NT2/D1 (cell line): ENCODE measurements at places on chromosomes 6 and 20.

- DNase-seq = peak; percentile 33
Measured at GRCh38 chr6:85015396-85015990, 251.1 kb upstream of the TBX18 start.

DNA sequence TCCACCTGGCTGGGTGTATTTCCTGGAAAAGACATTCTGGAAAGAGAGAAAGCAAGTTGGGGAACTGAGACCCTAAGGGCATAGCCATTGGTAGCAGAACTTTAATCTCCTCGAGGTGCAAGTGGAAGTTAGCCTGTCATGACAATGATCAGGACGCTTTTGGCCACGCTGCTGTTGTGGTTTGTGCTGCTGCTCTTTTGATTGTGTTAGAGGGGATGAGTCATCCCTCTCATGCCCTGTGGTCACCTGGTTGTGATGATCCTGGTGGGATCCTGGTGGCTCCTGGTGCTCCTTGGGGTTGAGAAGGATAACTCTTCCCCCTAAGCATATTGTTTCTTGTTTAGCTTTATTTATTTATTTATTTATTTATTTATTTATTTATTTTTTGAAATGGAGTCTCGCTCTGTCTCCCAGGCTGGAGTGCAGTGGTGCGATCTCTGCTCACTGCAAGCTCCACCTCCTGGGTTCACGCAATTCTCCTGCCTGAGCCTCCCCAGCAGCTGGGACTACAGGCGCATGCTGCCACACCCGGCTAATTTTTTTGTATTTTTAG lies 350.3 kb downstream of the KIF16B start:
- DNase-seq = no peak

GRCh38 chr20:51528263-51529027 lies 14.1 kb downstream of the NFATC2 start:
- DNase-seq = no peak

DNA sequence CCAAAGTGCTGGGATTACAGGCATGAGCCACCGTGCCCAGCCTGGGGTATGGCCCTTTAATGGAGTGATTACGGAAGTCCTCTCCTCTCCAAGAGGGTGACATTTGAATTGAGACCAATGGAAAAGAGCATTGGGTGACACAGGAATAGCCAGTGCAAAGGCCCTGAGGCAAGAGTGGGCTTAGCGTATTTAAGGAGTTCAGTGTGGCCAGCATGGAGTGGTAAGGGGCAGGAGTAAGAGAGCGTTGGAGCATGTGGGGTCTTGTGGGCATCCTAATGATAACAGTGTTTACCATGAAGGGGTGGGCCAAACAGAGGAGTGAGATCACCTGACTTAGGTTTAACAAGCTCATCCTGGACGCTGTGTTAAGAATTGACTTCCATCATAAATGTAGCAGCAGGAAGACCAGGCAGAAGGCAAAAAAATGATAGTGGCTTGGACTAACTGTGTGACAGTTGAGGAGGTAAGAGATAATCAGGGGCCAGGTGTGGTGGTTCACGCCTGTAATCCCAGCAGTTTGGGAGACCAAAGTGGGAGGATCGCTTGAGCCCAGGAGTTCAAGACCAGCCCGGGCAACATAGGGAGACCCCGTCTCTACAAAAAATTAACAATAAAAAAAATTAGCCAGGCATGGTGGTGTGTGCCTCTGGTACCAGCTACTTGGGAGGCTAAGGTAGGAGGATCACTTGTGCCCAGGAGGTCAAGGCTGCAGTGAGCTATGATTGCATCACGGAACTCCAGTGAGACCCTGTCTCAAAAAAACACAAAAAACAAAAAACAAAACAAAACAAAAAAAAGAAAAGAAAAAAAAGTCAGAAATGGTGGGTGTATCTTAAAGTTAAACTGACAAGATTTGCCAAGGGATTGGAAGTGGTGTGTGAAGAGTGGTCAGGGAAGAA lies 40.7 kb downstream of the TAF8 start:
- DNase-seq = no peak

GRCh38 chr20:7938058-7938457 lies 2.2 kb downstream of the HAO1 start:
- DNase-seq = no peak

DNA sequence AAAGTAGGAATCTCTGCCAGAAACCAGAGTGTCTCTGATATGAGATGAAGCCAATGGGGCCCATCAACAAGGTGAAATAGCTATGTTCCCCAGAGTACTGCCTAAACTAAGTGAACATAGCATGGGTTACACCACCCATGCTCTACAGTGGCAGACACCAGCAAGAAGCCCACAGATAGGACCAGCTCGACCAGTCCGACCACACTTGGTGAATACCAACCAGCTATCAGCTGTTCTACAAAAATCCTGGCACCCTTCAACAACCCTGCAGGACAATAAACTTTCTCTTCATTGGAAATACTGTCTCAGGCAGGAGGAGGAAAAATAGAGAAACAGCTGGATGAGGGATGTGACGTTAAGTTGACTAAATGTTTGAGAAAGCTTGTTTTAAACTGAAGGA lies 311.4 kb downstream of the EPM2A start:
- no peak for DNase-seq

GRCh38 chr6:55963301-55963700 lies 87.9 kb upstream of the BMP5 start:
- no peak for DNase-seq

DNA sequence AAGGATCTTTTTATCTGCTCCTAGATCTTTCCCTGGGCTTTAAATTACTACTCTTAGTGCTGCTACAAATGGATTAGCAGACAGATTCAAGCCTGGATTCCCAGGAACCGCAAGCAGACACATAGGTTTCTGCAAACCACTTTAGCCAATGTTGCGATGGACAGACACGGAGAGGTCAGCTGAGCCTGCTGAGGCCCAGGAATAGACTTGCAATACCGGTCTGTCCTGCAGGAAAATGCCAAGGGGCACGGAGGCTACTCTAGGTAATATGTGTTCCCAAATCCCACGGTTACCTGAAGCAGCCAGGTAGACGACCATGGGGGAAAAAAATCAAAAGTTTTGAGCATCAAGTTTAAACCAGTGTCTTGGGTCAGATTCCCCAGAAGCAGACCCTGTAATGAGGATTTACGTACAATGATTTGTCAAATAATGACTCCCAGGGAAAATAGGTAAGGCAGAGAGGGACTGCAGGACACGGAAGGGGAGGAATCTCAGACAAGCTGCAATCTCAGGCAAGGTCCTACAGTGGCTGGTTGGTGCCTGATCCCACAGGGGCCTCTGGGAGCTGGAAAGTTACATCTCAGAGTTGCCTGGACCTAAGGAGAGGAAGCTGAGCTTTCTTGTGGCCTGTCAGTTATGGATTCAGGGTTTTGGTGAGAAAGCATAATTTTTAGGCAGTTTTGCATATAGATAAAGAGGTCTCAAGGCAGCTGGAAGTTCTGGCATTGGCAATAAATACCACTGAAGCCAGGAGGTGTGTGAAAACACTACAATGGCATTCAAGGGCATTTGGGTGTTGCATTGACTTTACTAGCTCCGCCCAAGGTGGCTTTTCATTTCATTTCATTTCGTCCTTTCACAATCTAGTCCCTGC lies 12.5 kb downstream of the OTOR start:
- no peak for DNase-seq

- DNase-seq = no peak
Measured at GRCh38 chr6:53306819-53307347, 41.9 kb downstream of the ELOVL5 start.
